ENCODE measurements at places on chromosomes 16 and 17.

DNA sequence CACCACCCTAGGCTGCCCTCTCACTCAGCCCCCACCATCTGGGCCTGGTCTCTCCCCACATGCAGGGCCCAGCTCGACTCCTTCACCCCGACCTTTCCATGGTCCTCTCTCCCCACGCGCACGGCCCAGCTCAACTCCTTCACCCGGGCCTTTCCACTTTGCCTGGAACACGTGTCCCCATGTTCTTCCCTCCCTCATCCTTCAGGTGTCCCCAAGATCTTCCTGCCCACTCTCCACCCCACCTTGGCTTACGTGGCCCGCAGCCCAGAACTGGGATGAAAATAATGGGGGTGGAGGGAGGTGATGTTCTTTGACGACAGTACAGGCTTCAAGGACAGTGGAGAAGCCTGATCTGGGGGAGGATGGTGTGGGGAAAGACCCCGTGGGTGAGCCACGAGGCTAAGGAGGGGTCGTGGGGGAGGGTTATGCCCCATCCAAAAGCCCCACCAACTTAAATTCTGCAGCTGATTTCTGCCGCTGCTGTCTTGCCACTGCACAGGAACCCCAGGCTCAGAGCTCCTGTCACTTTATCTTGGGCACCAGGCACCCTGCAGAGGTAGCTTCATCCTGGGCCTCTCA lies 9.9 kb upstream of the MEAK7 start:
- no peak for DNase-seq

DNA sequence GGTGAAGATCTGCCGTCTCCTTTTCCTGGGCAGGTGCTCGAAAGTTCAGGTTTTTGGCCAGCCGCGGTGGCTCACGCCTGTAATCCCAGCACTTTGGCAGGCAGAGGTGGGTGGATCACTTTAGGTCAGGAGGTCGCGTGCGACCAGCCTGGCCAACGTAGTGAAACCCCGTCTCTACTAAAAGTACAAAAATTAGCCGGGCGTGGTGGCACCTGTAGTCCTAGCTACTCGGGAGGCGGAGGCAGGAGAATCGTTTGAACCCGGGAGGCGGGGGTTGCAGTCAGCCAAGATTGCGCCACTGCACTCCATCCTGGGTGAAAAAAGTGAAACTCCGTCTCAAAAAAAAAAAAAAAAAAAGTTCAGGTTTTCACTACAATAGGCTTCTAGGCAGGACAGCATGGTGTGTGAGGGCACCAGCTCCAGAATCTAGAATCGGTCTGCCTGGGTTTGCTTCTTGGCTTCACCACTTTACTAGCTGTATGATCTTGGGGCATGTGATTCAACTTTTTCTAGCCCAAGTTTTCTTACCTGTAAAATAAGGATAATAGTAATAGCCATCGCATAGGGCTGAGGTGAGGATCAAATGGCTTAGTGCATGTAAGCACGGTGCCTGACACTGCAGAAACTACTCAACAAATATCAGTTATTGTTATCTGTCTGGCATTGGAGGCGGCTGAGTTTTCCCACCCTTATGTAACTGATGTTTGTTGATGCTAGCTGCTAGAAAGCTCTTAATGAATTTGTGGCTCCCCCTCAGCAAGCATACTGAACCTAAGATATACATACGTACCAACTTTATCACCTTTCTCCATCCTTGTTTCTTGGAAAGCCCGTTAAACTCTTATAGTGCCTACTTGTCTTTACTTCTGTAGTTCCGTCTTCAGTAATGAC lies 1.3 kb downstream of the PSMD12 start:
- no peak for DNase-seq

- DNase-seq: no peak
Observed at GRCh38 chr16:11074131-11074530, 129.8 kb downstream of the CLEC16A start.

DNA sequence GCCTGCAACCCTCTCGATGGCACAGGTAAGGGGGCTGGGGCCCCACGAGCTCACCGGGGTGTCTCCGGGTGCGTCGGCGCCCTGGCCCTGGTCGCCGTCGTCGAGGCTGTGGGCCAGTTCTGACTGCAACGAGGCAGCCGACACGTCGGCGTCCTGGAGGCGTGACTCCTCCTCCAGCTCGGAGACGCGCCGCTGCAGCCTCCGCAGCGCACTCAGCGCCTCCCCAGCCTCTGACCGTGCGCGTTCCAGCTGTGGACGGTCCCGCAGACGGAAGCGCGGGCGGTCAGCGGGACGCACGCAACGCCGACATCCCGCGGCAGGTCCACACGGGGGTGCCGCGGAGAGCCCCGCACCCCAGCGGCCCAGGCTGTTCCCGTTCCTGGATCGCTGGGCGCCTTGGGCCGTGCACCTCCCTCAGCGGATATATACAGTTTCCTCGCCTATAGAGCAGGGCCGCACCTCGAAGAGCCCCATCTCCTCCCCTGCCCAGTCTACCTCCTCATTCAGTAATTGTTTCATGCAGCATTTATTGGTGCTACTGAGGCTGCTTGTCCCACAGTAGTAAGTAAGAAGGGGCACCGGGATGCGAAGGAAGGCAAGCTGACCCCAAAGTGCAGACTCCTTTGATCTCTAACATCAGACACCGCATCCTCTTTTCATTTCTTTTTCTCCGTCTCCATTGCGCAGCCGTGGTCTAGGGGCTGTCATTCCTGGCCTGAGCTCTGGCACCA lies 5.8 kb downstream of the THOC6 start:
- DNase-seq: no peak

- DNase-seq: no peak
Observed at GRCh38 chr17:77288115-77288619, 147.4 kb downstream of the SEC14L1 start.

DNA sequence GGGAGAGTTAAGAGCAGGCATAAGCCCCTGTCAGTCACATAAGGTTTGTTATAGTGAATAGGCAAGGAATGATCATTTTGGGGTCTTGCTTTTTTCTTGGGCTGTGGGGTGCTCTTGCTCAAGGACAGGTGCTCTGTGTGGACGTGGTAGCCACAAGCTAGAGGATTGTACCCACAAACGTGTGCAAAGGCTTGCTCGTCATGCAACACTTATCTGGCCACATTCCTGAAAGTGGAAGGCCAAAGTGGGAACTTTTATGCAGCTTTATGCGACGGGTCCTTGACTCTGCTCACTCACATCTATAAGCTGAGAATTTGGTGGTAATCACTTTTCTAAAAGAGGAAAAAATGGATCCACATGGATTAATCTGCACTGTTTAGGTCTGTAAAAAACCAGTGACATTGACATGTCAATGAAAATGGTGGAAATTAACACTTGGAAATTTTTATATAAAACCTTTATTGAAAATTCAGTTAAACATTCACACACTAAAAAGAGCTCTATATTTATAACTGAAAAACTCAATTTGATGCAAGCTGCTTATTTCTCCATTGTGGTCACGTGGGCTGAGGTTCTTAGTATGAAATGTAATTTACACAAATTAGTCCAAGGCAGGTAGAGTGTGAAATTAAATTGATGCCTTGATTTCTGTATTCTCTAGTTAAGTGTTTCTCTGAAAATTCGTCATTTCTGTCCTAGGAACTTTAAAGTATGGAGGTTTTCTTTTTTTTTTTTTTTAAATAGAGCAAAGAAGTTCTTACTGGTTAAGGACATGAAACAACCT lies 162.3 kb downstream of the MSI2 start:
- DNase-seq: no peak

GRCh38 chr16:1070864-1071408 lies 1.6 kb upstream of the SSTR5 start:
- no peak for DNase-seq

GRCh38 chr17:48127371-48128051 lies 19.9 kb downstream of the SNX11 start:
- no peak for DNase-seq

DNA sequence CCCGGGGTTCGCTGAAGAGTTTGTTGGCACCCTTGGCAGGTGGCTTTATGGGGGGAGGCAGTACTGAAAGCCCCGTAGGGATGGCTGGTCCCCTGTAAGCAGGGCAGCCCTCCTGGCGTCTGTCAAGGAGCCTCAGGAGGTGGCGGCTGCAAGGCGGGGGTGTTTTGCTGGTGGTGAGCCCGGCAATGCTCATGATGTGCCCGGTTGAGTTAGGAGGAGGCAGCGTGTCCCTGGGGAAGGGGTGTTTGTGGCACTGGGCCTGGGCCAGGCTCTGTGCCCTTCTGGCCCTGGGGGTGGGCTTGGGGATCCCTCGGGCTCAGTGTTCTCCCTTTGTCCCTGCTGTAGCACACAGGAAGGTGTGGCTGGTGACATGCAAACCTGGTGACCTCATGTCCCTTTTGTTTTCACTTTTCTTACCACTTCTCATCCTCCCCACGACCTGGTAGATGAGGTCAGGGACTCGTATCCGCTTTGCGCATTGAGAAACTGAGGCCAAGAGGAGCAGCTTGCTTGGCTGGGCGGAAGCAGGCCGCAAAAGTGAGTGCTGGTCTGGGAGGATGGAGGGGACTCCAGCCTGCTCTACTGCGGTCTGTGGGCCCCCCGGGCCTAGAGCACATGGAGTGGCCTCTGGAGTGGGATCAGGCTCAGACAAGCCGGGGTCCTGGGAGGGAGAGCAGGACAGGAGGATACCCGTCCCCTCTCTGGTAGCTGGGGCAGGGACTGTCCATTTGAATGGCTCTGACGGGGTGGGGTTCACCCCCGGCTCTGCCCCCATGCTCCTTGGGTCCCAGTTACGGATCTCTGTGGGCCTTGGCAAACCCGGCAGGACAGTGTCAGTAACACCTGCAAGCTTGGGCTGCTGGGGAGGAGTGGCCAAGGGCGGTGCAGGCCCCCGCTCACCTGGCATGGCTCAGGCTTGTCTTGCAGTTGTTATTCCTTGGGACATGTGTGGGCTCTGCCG lies 2.2 kb downstream of the SNN start:
- DNase-seq: no peak

DNA sequence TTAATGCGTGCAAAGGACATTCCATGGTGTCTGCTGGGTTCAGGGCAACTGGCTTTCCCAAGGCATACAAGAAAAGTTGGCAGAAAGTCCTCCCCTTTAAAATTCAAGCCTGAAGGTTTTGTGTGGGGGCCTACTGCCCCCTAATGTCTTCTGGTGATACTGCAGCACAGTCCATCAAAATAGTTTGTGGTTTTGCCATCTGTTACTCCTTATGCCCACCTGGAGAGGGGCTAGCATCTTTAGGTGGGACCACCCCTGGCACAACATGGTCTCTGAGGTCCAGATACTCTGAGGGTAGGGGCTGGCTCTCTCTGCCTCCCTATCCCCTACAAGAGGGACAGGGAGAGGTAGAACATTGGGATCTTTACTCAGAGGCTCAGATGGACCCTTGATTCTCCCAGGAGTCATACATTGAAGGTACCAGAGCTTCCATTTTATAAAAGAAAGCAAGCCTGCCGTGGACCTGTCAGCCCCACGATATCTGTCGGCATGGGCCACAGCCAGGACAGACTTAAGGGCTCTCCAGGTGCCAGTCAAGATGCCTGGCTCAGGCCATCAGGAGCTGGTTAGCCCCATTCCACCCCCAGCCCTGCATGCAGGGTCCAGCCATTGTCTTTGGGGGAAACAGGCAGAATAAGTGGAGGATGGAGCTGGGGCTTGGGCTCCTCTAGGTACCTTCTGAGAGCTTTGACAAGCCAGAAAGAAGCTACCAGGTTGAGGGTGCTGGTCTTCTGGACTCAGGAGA lies 6.3 kb downstream of the ESRP2 start:
- peak; percentile 39 for DNase-seq

DNA sequence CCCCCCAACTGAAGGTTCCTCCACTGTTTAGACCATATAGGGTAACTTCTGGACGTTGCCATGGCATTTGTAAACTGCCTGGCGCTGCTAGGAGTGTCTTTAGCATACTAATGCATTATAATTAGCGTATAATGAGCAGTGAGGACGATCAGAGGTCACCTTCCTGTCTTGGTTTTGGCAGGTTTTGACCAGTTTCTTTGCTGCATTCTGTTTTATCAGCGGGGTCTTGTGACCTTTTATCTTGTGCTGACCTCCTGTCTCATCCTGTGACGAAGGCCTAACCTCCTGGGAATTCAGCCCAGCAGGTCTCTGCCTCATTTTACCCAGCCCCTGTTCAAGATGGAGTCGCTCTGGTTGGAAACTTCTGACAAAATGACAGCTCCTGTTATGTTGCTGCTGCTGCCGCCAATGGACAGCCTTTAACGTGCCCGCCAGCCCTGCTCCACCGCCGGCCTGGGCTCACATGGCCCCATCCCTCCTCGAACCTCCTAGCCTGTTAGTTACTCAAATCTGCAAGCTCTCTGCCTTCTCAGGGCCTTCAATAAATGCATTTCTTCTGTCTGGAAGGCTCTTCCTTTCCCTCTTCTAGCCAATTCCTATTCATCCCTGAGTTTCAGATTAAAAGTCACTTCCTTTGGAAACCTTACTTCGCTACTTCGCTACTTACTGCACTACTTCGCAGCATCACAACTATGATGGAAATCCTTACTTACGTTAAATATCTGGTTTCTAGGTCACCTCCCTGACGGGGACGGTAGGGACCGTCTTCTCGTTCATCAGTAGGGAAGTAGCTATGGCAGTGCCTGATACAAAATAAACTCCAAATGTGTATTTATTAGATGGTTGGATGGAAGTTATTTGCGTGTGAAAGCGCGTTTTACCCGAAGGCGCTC lies 640 bp upstream of the NAGLU start:
- no peak for DNase-seq

DNA sequence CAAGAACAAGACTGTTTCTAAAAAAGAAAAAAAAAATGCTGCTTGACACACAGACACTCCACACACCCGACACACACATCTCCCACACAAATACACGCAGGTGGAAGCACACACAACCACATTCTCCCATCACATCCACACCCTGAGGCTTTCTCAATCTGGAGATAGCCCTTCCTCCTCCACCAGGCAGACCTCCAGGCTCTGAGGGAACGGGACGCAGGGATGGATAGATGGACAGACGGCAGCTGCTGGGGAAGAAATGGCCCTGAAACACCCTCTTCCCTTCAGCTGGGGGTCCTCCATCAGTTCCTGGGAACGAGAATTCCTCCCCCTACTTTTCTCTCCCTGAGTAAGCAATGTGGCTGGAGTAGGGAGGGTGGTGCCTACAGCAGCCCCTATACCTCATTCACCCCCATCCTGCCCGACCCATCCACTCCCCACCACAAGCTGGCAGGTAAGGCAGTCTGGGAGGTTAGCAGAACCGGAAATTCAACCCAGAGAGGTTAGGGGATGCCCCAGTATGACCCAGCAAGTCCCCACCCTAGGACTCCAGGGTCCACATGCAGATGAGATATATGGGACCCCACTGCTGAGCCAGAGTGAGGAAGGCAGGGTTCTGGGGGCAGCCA lies 4.1 kb upstream of the LITAFD start:
- no peak for DNase-seq

- no peak for DNase-seq
Observed at GRCh38 chr17:13735444-13735843, 133.7 kb upstream of the HS3ST3A1 start.

DNA sequence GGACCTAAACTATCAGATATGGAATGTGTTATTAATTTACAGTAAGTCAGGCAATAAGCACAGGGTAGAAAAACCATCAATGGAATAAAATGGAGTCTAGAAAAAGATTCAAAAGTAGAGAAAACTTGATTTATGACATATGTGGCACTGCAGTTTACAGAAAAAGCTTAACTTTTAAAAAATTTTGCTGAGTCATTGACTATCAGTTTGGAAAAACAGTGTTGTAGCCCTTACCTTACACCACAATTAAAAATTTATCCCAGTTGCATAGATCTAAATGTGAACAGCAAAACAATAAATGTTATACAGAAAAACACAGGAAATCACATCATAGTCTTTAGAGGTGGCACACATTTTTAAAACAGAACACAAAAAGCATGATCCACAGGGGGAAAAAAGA lies 108.5 kb downstream of the USP22 start:
- DNase-seq: no peak

GRCh38 chr16:69930117-69930776 lies 20.9 kb upstream of the CLEC18A start:
- peak; percentile 28 for DNase-seq

GRCh38 chr17:21476867-21477266 lies 100.7 kb downstream of the KCNJ12 start:
- no peak for DNase-seq

GRCh38 chr16:74455213-74455612 lies 33.9 kb upstream of the CLEC18B start:
- no peak for DNase-seq
